Esophagus mucosa (tissue), 1 donor: ENCODE measurements at places on chromosomes 5 and 9. TPM values are rescaled to one million over a fixed set of nuclear protein-coding genes. Genes with fewer than 3 reads are reported as not detected.

DNA sequence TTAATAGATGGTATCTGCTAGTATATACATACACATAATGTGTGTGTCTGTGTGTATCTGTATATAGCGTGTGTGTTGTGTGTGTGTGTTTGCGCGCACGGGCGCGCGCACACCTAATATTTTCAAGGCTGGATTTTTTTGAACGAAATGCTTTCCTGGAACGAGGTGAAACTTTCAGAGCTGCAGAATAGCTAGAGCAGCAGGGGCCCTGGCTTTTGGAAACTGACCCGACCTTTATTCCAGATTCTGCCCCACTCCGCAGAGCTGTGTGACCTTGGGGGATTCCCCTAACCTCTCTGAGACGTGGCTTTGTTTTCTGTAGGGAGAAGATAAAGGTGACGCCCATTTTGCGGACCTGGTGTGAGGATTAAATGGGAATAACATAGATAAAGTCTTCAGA, 757 bp downstream of the FXN start:
- ATAC-seq: no peak

- no peak for ATAC-seq
Measured at GRCh38 chr9:77475641-77476473, 172.3 kb downstream of the GNA14 start.

DNA sequence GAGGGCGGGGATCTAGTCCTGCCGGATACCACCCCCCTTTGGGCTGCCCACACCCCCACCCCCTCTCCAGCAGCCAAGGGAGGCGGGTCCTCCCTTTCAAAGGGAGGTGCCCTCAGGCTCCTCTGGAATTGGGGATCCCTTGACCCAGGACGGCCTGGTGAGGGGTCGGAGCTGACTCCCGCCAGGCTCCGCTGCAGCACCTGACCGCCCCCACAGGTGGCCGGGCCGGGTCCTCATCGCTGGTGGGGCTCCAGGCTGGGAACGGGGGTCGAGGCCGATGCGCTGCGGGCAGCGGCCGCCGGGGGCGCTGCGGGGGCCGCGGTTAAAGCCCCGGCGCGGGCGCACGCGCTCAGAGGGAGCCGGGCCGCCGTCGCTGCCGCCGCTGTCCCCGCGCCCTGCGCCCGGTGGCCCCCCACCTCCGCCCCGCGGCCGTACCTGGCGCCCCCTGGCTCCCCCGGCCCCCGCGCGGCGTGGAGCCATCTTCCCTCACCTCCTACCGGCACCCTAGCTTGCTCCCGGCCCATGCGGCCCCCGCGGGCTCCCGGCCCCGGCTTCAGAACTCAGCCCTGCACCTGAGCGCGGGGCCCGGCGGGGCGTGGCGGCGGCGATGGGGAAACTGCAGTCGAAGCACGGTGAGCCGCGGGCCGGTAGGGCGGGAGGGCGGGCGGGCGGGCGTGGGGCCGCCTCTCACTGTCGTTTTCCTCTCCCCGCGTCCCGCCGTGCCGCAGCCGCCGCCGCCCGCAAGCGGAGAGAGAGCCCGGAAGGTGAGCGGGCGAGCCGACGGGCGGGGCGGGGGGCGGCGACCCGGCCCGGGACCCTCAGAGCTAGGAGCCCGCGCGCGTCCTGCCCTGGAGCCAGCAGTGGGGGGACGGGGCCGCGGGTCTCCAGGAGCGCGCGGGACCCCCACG, at the start of gene NKD2:
NKD2 (plus strand) TSS at position 352 of the 908 bp plus-strand sequence; CDS start at position 608, 256 bp downstream.
- ATAC-seq: no peak

GRCh38 chr5:74659172-74659571, 18.6 kb upstream of the ENC1 start:
- ATAC-seq: no peak

GRCh38 chr5:72018143-72018803, 89.0 kb upstream of the MAP1B start:
- ATAC-seq: peak; percentile 77

- no peak for ATAC-seq
Measured at GRCh38 chr5:132425975-132426524, 56.5 kb downstream of the SLC22A5 start.

- ATAC-seq: no peak
Measured at GRCh38 chr5:140217299-140218026, 42.5 kb downstream of the CYSTM1 start.

GRCh38 chr9:124652615-124653393, 118.3 kb downstream of the NR6A1 start:
- peak; percentile 95 for ATAC-seq

DNA sequence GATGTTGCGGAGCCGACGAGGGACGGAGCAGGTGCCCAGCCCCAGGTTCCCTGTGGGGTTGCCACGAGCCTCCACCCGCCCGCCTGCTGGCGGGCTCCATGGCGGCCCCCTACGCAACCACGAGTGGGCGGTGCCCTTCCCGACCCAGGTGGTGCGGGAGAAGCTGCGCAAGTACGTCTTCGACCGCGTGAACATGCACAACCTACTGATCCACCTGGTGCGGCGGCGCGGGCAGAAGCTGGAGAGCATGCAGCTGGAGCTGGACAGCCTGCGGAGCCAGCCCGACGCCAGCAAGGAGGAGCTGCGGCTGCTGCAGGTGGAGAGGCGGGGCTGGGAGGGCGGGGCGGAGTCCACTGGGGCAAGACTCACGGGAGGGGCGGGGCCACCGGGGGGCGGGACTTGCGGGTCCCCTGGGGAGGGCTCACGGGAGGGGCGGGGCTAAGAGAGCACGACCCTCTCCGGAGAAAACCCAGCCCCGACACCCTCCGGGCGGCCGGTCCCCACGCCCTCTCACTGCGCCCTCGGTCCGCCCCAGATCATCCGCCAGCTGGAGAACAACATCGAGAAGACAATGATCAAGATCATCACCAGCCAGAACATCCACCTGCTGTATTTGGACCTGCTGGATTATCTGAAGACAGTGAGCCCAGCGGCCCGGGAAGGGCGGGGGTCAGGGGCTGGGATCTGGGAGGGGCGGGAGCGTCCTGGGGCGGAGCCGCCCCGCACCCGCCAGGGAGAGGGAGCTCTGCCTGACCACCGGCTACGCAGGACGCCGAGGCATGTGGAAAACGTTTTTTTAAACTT, 3.9 kb downstream of the CCDC183 start:
- peak; percentile 71 for ATAC-seq

GRCh38 chr9:129504404-129504803, 116.5 kb downstream of the C9orf50 start:
- ATAC-seq: peak; percentile 16

DNA sequence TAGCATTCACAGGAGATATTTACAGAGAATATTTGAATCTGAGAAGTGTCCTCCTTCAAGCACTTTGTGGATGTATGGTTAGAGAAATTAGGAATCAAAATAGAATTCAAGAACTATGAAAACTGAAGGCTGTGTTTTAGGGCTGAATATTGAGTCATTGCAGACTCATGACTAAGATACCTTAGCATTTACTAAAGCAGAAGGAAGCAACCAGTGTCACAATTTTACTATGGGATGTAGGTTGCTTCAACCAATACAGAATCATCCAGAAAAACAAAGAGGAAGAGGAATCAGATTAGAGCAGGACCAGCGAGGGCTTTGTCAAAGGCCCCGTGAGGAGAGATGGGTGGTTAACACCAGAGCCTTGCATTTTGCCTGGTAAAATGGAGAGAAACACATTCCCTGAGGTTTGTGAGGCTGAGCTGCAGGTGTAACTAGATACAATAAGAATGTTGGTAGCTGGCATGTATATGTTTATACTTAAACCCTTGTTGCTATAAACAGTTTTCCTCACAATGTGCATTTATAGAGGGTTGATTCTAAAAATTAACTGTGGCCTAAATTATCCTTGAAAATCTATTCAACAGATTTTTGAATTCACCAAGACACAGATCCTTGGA, 518.1 kb downstream of the AGTPBP1 start:
- peak; percentile 39 for ATAC-seq

- ATAC-seq: no peak
Measured at GRCh38 chr9:82989929-82990328, 73.0 kb downstream of the RASEF start.

DNA sequence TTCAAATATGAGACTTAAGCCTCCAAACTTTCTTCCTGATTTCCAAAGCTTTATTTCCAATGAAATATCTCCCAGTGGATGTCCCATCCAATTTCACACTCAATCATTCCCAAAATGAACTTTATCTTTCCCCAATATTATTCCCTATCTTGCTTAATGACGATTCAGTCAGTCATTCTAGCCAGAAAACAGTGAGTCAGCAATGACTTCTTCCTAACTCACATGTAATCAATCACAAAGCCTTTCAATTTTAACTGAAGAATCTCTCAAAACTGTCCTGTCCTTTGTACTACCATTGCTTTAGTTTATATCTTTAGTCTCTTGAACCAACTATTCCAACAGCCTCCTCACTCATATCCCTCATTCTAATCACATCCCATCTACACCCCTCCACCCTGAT, 34.9 kb downstream of the NSA2 start:
- no peak for ATAC-seq

- ATAC-seq: peak; percentile 43
Measured at GRCh38 chr5:158054223-158055110, 195.5 kb upstream of the CLINT1 start.

GRCh38 chr9:136054798-136055714, 40.0 kb downstream of the NACC2 start:
- ATAC-seq: no peak

GRCh38 chr5:113161806-113162205, 185.2 kb downstream of the DCP2 start:
- ATAC-seq: peak; percentile 82

DNA sequence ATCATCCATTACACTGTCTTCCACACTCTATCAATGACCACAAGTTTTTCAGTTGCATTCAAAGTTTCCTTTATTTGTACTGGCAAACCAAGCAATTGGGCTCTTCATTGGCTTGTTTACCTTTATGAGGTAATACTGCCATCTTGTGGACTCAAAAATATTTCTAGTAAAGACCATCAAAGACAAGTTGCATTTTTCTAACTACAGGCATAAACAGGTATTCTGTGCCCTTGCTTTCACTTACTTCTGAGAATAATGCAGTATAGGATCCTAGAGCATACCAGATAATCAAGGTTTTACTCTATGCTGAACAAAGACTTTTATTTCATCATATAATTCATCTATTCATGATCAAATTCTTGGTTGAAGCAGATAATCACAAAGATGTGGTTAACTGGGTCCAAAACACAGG, 173.7 kb upstream of the POU5F2 start:
- ATAC-seq: no peak

- ATAC-seq: no peak
Measured at GRCh38 chr5:16411741-16412455, 53.7 kb downstream of the ZNF622 start.

DNA sequence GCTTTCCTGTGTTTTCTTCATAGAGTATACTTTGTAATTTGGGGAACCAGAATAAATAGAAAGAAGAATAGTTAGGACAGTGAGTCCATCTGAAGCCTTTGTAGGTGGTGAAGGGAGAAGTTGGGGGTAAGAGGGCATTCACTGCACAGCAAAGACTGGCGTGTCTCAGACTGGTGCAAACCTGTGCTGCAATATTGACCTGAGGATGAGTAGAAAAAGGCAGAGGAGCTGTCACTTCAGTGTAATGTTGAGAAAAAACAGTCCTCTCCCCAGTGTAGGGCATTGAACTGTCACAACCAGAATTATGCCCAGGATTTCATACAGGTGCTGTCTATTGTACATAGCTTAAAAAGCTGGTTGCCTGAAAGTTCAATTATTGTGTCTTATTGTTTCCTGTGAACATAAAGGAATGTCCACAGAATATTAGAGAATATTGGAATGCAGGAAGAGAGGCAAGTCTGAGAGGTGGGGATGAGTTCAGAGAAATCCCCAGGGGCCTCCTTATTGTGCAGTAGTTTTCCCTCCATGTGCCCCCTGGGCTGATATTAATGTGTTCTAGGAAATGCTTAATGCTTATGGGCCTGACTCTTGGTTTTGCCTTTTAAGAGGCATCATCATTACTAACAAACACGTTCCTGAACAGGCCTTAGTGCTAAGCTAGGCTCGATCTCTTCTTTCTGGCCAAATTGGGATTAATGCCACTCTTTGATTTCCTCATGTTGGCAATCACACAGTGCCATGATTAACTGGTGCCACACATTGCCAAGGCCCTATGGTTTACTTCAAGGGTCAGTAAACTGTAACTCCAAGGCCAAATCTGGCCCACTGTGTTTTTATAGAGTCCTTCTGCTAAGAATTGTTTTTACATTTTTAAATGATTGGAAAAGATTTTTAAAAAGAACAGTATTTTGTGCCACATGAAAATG, 34.0 kb downstream of the DAPK1 start:
- no peak for ATAC-seq

DNA sequence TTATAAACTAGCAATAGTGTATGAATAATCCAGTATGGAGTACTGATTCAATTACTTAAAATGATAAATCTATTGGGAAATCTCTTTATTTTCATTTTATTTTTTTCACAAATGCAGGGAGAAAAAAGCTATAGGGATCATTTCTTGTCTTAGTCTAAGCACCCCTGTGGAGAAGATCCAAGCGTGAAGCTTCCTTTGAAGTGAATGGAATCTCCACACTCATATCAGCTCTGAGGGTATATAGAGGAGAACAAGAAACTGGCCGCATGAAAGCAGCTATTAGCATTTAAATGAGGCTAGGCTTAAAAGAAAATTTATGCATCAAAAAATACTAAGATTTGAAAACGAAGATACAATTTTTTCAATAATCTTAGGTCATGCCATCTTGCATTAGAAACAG, 12.9 kb upstream of the PAM start:
- ATAC-seq: no peak

GRCh38 chr9:88531920-88532698, 2.9 kb upstream of the NXNL2 start:
- no peak for ATAC-seq

DNA sequence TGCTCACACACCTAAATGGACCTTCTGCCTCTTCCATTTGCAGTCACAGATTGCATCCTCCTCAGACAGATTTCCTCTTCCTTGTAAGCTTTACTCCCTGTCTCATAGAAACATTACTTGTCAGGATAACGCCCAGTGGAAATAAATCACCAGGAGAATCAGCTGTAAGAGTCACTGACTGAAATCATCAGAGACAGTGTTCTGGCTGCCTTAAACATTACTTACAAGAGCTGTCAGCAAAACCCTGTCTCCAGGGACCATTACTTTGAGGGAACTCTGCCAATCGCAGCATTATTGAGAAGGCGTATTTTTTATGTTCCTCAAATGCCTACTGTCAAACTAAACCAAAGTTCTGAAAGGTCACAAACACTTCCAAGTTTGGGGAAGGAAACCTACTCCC, 5.9 kb downstream of the DPYSL3 start:
- no peak for ATAC-seq

GRCh38 chr5:151384106-151384505, 36.7 kb upstream of the SLC36A2 start:
- no peak for ATAC-seq

- no peak for ATAC-seq
Measured at GRCh38 chr9:121242959-121243346, 25.0 kb upstream of the GSN start.

GRCh38 chr9:35353731-35354365, 136.1 kb upstream of the RUSC2 start:
- ATAC-seq: no peak

- no peak for ATAC-seq
Measured at GRCh38 chr9:104088416-104088815, 5.7 kb upstream of the SMC2 start.

- no peak for ATAC-seq
Measured at GRCh38 chr9:112048924-112049691, 126.0 kb downstream of the SUSD1 start.

LSM11 gene
- total RNA-seq: 2.0 TPM

MAPKAP1 gene
- 57.1 TPM for total RNA-seq

GMCL2 gene
- not detected for total RNA-seq

TLX3 gene
- total RNA-seq: not detected

MYOZ3 gene
- total RNA-seq: not detected

ARID3C gene
- total RNA-seq: not detected

SLC6A19 gene
- total RNA-seq: not detected

TMEM252 gene
- not detected for total RNA-seq

TSC1 gene
- 22.6 TPM for total RNA-seq

PAEP gene
- not detected for total RNA-seq

NDUFA8 gene
- total RNA-seq: 52.5 TPM

DDX4 gene
- not detected for total RNA-seq
